ENCODE measurements at places on chromosomes 2 and 18. TPM values are rescaled to one million over a fixed set of nuclear protein-coding genes. Genes with fewer than 3 reads are reported as not detected.
A peak's percentile ranks its signal among the peaks of the same experiment; 100 is the strongest.

DNA sequence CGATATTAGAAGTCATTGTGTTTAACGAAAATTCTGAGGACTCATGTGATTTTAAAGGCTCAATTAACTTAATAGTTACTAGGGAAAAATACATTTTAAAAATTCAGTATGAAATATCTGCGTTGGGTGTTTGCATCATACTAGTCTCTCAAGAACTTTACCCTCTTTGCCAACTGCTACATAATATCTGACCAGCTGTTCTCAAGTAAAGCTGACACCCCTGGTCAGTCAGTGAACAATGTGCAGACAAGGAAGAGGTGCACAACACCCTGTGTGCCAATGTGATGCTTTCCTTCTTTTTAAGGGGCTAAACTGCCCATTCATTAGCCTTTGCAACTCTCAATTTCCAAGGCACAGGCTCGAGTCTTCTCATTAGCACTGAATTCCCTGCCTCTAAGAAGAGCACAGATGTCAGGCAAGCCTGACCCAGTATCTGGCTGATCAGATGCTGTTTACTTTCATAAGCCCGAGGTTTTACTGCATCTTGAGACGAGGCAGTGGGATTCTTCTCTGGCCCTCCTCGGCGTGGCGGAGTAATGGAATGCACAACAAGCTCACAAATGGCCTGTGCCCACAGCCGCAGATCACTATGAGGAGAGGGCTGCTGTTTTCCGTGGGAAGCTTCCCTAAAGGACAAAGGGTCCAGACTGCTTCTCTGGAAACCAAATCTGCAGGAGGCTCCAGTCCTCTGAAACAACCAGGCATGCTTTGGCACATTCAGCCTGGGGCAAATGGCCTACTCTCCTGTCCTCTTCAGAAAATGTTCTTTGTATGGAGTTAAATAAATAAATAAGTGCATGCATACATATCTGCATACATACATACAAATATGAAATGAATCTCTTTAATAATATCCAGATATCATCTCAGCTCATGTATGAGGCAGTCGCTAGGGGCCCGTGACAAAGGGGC is 240.3 kb downstream of the ZNF521 start:
- no peak for DNase-seq

- DNase-seq: no peak
Observed at GRCh38 chr2:124698979-124699565, 674.0 kb downstream of the CNTNAP5 start.

DNA sequence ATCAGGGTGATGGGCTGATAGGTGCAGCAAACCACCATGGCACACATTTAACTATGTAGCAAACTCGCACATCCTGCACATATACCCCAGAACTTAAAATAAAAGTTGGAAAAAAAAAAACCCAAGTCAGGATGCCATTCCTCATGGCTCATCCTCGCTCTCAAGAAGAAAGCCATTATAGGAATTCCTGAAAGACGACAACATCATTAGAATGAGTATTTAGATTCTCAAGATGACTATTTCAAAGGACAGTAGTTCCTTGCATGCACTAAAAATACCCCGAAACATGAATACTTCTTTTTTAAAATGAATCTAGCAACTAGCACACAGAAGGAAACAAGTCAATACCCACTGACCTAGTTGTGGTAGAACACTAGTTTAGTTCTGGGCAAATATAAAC is 285.8 kb upstream of the REV1 start:
- no peak for DNase-seq

- no peak for DNase-seq
Observed at GRCh38 chr2:17271416-17271815, 246.8 kb downstream of the RAD51AP2 start.

ALPI gene
- total RNA-seq: not detected

DNA sequence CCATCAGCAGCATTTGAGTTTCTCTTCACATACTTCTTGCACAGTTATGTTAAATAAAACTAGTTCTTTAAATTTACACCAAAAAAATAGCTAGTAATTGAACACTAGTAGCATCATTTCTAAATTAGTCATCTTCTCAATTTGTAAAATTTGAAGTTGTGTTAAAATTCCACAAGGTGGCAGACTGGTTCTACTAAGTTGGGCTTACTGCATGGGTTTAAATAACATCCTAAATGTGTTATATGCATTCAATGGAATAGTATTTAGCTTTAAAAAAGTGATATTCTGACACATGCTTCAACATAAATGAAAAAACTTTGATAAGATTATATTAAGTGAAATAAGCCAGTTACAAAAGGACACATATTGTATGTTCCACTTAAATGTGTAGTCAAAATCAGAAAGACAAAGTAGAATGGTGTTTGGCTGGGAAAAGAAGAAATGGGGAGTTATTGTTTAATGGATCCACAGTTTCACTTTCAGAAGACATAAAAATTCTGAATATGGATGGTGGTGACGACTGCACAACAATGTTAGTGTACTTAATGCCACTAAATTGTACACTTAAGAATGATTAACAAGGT is 28.7 kb upstream of the RPRD1A start:
- DNase-seq: peak; percentile 79

DNA sequence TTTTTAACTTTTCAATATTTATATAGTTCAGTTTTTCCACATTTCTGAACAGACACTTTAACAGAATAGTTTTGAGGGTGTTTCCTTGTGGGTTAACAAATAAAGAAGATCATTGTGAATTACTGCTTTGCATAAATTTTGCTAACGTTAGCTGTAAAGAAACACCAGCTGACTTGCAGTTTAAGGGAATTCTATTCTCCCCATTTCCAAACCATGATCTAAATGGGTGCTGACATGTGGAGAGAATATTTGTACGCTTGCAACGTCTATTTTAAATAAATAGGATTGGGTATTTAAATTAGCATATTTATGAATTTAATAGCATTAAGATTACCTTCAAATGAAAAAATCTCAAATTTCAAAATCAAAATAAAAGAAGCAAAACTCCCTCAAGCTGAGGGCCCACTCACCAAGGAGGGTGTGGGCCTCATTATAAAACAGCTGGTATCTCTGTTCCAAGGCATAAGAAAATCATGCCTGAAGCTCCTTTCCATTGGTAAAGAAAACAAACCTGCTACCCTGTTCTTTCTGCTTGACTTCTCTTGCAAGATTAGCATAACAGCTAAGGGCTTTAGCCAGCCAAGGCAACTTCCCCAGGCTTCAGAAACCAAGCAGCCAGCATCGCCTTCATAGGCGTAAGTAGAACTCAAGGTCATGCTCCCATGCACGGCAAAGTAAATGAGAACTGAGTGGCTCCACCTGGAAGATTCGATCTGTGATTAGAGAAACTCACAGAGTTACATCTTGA is 3.2 kb downstream of the MRO start:
- no peak for DNase-seq

GPR39 gene
- total RNA-seq: under 0.01 TPM

RALB gene
- total RNA-seq: 235 TPM

SIGLEC15 gene
- total RNA-seq: not detected

ASB18 gene
- total RNA-seq: under 0.01 TPM

GRCh38 chr2:75464348-75464946 is 96.3 kb downstream of the EVA1A start:
- peak; percentile 69 for DNase-seq

GRCh38 chr18:22342625-22343024 is 75.1 kb downstream of the CTAGE1 start:
- peak; percentile 64 for DNase-seq

- no peak for DNase-seq
Observed at GRCh38 chr18:36780748-36781147, 48.1 kb downstream of the TPGS2 start.

ALPP gene
- total RNA-seq: not detected

DNA sequence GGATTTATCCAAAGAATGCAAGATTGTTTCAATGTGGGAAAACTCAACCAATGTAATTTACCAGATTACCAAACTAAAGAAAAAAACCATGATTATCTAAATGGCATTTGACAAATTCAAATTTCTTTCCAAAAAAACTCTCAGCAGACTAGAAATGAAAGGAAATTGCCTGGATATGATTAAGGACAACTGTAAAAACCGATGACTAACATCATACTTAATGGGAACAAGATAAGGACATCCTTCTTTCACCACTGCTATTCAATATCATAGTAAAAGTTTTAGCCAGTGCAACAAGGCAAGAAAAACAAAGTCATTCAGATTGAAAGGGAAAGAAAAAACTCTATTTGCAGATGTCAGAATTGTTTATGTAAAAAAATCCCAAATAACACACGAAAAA is 4.4 kb upstream of the CCDC150 start:
- no peak for DNase-seq

TUBB8B gene
- 0.14 TPM for total RNA-seq

- DNase-seq: no peak
Observed at GRCh38 chr2:201558232-201558631, 85.1 kb downstream of the TMEM237 start.

ERMN gene
- total RNA-seq: not detected

DNA sequence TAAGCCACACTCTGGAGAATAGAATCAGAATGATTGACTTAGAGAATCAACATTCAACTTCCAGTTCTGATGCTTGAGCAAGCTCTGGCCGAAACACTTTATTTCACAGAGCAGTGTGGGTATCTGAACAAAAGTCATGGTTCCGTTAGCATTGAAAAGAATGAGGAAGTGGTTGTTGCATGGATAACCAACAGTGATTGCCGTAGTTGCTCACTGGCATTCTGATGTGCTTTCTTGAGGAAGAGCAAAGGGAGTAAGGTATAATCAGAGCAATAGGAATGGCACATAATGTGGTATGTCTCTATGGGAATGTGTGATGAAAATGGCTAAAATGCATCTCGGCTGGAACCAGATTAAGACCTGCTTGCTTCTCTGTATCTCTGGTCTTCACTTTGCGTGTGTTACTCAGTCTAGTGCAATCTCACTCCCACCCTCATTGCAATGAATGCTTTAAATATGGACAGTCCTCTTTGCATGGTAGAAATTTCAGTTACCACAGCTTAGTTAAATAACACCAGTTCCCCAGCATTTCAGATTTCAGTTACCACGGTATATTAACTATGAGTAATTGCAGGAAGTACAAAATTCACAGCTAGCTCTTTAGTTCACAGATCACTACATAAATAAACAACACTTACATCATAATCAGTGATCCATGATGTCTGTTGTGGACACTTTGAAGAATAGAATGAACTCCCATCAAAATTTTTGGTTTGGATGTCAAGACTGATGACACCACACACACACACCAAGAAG is 7.8 kb upstream of the RAB12 start:
- no peak for DNase-seq

DNA sequence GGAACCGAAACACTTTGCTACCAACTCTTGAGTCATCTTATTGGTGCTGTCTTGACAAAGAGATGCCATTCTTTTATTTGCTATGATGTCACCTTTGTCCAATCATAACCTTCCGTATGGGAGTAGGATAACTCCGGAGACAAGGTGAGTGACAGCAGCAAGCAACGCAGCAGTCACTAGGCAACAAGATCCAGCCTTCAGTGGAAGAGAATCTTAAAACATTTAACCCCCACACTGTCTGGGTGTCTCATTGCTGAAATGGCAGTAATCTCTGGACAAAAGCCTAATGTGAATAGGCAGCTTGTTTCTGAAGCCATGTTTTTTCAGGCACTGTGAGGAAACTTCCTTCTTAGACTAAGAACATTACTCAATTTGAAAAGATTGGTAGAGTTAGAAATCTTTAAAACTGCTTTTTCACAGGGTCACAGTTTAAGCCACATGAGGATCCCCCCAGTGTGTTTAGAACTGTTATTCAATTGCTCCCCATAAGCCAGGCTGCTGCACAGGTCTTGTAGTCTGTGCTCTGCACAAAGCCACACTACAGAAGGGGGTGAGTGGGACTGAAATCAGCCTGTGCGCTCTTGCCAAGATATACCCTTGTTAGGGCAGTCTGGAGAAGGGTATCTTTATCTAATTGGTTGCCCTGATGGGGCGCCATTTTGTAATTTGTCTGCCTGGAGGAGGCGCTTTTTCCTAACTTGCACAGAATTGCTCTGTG is 131.5 kb upstream of the STON1 start:
- no peak for DNase-seq

- DNase-seq: peak; percentile 7
Observed at GRCh38 chr2:241036397-241036963, 38.1 kb downstream of the SNED1 start.

- no peak for DNase-seq
Observed at GRCh38 chr2:222033541-222033940, 265.3 kb downstream of the PAX3 start.

DNA sequence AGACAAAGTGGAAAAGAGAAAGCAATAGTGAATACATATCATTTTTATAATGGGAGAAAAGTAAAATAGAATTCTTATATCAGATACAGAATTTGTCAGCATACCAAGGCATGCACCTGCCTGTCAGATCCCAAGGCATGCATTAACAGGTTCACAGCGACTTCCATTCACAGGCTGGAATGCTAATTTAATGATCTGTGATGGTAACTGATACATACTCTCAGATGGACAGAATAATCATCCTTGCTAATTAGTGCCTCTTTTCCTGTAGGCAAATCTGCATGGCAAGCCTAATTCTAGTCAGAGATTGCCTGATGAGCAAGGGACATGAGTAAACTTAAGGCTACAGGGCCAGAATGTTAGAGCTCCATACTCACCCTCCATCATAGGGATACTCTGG is 76.1 kb downstream of the PRKRA start:
- no peak for DNase-seq

GRCh38 chr2:32874931-32875330 is 71.8 kb upstream of the LTBP1 start:
- no peak for DNase-seq
